ENCODE measurements at places on chromosomes 2 and 18.

GRCh38 chr2:152648336-152648735 lies 68.9 kb downstream of the PRPF40A start:
- DNase-seq: no peak

- DNase-seq: peak; percentile 25
Measured at GRCh38 chr2:191478799-191479679, 198.9 kb upstream of the NABP1 start.

DNA sequence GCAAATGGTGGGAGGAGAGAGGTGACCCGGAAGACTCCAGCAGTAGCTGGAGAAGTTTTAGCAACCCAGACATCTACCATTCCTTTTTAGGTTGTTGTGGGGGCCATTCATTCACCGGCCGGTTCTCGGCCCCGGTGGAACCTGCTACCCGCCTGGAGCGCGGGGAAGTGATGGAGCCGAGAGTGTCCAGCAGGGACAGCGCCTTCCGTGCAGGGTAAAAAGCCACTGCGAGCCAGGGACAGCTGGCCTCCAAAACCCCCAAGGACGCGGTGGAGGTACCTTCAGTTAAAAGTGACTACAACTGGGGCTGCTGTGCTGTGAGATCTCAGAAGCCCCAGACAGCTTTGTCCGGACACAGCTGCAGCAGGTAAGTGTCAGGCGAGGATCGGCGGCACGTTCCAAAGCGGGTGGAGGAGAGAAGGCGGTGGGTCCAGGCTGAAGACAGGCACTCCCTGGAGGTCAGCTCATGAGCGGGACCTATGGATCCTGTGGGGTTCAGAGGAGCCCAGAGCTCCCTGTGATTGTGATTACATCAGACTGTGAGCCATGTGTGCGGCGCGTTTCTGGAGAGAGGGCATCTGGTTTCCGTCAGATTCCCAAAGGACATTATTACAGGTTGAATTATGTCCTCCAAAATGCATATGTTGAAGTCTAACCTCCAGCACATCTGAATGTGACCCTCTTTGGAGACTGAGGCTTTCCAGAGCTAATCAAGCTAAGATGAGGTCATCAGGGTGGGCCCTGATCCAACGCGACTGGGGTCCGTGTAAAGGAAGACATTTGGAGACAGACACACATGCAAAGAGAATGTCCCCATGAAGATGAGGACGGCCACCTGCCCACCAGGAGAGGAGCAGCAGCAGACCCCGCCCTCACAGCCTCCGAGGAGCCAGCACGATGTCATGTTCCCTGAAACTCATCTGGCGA lies 276.3 kb downstream of the EIPR1 start:
- no peak for DNase-seq

DNA sequence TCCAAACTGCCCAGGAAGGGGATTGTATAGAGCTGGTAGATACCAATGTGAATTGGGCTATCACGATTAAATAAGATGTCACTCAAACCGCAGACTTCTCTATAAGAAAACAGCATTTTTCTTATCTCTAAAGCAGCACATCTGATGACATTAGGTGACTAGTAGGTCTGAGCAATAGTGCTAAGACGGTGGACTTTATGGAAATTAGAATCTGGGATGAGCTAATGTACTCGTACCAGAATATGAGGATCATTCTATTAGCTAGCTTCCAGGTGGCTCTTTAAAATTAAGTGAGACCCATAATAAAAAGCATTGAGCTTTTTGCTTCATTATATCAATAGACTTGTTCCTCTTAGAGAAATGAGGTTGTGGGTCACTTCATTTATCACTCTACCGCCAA lies 130.0 kb upstream of the MC4R start:
- no peak for DNase-seq

- DNase-seq: peak; percentile 99
Measured at GRCh38 chr2:9003616-9004337, at the start of gene MBOAT2. Gene MBOAT2, minus strand, starts transcription at chr2:9003684. Its CDS starts 70 bp downstream, at chr2:9003614.

DNA sequence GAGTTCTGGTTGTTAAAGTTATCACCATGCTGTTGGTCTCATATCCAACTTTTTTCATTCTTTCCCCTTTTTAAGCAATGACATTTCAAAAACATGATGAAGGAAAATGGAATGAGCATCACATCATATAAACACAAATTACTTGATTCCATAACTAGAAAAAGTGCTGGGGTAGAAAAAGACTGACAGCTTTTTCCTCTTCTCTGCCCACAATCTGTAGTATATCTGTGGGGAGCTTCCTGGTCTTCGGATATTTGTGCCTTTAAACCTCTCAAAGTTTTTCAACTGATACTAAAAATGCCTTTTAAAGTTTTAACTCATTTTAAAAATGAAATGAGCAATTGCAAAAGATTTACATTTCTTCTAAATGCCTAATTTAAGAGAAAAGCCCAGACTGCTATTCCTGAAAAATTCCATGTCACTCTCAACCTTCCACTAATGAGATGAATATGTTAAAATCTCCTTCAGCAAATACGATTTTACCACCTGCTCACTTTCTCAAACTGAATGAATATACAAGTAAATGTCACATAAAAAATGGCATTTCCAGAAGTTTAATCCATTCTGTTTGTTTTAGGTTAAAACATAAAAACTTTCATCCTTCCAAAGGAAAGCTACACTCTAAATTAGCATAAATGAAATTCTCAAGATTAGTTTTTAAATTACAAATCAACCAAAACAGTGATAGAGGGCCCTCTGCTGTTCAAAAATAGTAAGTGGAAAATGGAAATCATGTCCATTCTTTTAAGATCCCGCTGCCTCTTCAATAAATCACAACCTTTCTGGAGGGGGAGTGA lies 2.1 kb downstream of the DNAH7 start:
- DNase-seq: peak; percentile 27

- no peak for DNase-seq
Measured at GRCh38 chr2:122237450-122237849, 482.0 kb downstream of the TSN start.

- DNase-seq: no peak
Measured at GRCh38 chr18:63363951-63364350, 3.1 kb downstream of the KDSR start.

DNA sequence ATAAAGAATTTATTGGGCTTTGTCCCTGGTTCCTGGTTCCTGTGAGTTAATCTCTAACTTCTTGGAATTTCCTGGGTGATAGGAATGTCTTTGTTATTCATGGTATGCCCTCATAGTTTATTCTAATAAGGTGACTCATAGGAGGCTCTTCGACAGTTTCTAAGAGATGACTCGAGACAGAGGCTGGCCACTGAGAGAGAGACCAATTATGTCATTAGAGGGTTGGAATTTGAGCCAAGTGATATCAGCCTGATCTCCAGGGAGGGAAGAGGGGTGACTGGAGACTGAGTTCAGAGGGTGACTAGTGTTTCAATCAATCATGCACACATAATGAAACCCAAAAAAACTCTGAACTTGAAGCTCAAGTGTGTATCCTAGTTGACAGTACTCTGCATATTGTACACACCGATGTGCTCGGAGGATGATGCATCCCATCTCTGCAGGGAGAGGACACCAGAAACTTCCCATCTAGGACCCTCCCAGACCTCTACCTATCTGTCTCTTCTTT lies 185.7 kb downstream of the MTCL1 start:
- DNase-seq: peak; percentile 77

- DNase-seq: no peak
Measured at GRCh38 chr2:241039416-241039815, 41.0 kb downstream of the SNED1 start.

GRCh38 chr2:75896779-75897366 lies 186.2 kb upstream of the GCFC2 start:
- DNase-seq: no peak

DNA sequence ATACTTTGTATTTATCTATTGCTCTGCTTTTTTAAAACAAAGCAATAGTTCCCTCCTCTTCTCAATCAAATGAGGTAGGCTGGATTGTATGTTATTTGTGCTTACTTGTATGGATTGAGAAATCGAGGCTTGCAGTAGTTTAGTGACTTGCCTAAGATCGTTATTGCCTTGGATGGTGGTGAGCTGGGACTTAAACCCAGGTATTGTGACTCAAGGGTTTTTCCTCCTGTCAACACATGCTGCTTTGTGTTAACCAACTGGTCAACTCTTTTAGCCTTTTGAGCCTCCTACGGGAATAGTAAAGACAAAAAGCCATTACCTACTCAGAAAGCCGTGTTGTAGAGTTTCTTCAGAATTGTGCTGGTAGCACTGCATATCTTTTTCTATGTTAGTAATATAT lies 95.2 kb upstream of the THUMPD2 start:
- no peak for DNase-seq

DNA sequence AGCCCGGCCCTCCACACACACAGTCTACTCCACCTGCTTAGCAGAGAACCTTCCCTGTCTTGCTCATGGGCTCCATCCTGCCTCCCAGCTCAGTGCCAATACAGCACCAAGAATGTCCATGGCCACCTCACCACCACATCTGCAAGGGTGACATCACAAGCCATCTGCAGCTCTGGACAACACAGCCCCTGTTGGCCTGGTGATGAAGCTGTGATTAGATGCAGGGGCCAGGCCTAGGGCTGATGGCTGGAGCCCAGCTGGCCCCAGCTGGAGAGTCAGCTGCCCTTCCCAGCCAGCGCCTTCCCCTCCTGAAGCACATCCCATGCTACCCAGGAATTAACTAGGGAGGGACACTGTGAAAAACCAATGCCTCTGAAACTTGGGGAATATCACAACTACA lies 91.1 kb downstream of the TTC32 start:
- DNase-seq: no peak

- no peak for DNase-seq
Measured at GRCh38 chr2:41170589-41170988, 718.7 kb upstream of the SLC8A1 start.

DNA sequence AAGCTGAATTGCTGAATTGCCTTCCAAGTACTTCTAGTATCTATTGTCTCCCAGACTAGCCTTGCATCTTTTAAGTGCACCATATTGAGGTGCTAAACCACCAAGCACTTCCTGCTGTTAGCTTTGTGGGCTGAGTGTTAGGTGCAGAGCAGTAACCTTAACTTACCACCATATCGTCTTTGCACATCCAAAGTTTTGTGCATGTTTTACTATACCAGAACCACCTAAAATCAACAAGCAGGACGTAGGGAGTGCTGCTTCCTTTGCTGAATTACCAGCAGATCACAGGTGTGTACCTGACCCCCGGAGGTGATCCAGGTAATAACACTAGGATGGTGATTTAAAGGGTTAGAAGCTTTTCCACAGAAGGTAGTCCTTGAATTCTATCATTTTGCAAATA lies 359.9 kb upstream of the HNRNPA3 start:
- DNase-seq: no peak

DNA sequence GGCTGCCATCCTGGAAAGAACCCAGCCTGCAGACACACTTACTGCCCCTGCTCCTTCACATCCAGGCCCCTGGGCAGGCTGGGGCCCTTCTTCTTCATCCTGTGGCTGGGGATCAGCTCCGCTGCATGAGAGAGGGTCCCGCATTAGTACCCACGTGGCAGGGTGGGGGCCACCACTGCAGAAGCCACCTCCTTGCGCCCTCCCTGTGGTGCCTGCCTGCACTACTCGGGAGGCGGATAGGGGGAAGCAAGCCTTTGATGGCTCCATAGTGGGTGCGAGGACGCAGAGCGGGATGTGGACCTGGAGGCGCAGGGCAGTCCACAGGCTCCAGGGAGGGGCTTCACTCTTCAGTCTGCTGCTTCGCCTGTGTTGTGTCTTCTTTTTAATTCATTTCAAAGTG lies 46.7 kb downstream of the GPC1 start:
- DNase-seq: no peak

Measured in AG08396 (cell line).